ENCODE measurements at places on chromosomes 16 and 17.
A peak's percentile ranks its signal among the peaks of the same experiment; 100 is the strongest.

GRCh38 chr16:87436225-87437172 lies 44.4 kb downstream of the MAP1LC3B start:
- DNase-seq = peak; percentile 50

- no peak for DNase-seq
Observed at GRCh38 chr16:56421313-56421712, 4.0 kb downstream of the AMFR start.

GRCh38 chr16:56609463-56609921 lies 1.1 kb downstream of the MT2A start:
- DNase-seq = peak; percentile 77

- DNase-seq = peak; percentile 22
Observed at GRCh38 chr17:56603486-56604238, 10.2 kb downstream of the NOG start.

GRCh38 chr17:31060791-31061550 lies 33.8 kb upstream of the NF1 start:
- no peak for DNase-seq

- DNase-seq = peak; percentile 13
Observed at GRCh38 chr17:39270923-39271322, 45.2 kb upstream of the STAC2 start.

DNA sequence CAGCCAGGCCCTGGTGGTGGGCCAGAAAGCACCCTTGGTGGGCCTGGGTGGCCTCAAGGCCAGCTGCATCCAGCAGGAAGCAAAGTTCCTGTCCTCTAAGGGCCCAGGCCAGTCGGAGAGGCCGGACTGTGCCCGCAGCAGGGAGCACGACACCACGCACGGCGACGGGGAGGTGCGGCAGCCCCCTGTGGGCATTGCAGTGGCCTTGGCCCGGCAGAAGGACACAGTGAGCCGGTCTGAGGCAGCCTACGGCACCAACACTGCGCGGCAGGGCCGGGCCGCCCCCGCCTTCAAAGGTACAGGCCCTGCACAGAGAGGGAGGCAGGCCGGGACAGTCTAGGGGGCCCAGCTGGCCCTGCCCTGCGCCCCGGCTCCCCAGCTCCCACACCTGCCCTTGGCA lies 48.0 kb downstream of the BAHCC1 start:
- DNase-seq = no peak

- DNase-seq = no peak
Observed at GRCh38 chr16:25134166-25134700, 22.7 kb downstream of the LCMT1 start.

- no peak for DNase-seq
Observed at GRCh38 chr16:85289760-85290625, 177.7 kb upstream of the CIBAR2 start.

- no peak for DNase-seq
Observed at GRCh38 chr17:33113276-33113990, 121.8 kb downstream of the SPACA3 start.

GRCh38 chr17:34383216-34383615 lies 20.2 kb upstream of the CCL1 start:
- no peak for DNase-seq

DNA sequence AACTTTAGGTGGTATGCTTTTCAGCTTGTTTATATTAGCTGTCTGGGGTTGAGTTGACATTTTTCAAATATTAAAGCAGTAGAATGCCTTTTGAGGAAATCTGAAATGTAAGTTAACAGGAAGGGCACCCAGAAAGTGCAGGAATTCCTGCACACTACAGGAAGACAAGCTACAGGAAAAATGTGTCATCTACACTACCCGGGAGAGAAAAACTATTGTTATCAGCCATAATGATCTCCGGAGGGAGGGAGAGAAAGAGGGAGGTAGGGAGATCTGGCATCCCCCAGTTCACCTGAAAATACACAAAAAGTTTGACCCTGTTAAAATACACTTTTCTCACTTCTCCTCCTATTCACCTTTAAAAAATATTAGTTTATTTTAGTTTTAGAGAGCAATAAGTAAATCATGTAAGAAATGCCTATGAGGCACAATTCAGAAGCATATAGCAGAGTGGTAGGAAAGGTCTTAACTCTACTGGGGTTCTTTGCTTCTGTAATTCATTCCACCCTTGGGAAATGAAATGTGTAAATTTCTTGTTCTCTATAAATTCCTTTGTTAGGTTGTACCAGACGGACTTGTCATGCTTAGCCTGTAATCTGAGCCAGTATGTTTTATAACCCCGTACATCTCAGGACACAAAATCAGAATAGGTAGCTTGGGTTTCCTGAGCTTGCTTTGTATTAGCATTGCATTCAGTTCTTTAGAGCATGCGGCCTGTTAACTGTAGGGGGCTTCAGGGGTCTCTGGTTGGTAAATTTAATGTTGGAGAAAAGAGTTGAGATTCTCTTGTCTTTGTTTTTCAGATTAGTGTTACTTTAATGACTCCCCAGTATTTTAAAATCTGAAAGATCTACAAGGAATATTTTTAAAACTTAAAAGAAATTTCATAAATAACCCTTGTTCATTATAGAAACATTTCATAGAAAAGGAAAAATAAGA lies 3.3 kb downstream of the MAP2K6 start:
- DNase-seq = no peak

- peak; percentile 72 for DNase-seq
Observed at GRCh38 chr17:1055751-1056645, 59.1 kb downstream of the TIMM22 start.

- DNase-seq = peak; percentile 74
Observed at GRCh38 chr16:19898924-19899604, 14.4 kb upstream of the GPRC5B start.

GRCh38 chr16:46693598-46693997 lies 4.1 kb downstream of the ORC6 start:
- DNase-seq = no peak

DNA sequence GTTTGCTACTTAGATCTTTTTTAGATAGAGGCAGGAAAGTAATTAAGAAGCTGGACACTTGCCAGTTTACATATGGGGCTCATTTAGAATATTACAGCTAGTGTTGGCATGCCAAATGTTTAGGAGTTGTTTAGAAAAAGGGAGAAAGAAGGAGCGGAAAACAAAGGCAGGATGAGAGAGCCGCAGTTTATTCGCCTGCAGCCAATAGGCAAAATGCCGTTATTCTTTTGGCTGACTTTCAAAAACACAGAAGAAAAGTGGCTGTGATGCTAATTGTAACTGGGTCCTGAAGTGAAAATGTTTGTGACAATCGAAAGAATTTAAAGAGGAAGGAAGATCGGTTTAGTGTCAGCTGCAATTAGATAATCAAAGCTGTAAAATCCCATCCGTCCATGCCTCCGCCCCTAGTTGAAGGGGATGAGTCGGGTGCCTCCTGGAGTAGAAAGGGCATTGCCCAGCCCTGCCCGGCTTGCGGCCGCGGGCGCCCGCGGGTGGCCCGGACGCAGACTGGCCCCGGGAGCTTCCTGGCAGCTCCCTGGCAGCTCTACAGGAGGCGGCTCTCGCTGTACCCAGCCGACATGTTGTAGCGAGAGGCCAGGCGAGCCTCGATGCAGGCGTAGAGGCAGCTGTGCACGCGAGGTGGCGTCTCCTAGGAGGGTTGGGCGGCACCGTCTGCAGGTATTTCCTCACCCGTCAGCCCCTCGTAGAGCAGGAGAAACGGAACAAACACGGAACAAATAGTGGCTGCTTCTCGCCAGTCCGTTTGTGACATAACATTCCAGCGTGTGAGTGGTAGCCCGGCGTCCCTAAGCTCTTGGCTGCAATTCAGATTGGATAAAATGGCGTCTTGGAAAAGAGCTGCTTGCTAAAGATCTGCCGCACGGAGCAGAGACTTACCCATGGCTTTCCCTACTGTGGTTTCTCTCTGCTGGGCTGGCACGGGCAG lies 82.2 kb downstream of the TNRC6C start:
- peak; percentile 71 for DNase-seq

- peak; percentile 88 for DNase-seq
Observed at GRCh38 chr16:64983963-64984362, 137.9 kb downstream of the CDH11 start.

DNA sequence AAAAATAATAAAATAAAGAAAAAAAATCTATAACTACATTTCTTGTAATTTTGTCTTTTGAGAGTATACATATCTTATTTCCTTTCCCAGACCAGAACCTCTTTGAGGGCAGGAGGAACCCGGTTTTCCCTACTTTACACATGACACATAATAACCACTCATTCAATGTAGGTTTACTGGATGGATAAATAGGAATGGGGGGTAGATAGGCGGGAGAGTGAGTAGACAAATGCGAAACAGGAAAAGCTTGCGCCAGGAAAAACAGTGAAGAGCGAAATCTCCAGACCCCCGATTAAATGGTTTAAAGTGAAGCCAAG lies 515 bp upstream of the GOSR2 start:
- no peak for DNase-seq

DNA sequence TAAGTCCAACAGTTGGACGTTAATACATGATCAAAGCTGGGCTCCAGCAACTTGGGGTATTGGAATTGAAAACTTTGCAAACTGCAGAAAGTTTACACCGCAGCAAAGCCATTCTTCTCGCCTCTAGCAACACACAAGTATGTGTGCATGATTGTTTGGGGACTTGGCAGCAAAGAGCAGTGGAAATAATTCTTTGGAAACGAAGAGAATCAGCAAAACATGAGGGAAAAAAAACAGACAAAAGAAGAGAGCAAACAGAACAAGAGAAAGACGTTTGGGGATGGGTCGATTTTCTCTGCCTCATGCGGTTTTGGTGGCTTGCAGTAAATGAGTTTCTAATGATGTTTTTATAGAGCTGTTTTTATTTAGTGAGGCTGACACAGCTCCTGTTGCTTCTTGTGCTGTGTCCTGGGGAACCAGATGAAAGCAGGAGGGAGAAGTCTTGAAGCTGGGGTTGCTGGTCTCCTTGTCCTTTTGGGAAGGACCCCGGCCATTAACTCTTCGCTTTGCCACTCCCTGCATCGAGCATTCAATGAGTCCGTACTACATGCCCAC lies 502.9 kb downstream of the GRIN2A start:
- DNase-seq = no peak

GRCh38 chr16:4411684-4412083 lies 4.7 kb downstream of the CORO7 start:
- DNase-seq = peak; percentile 87

- DNase-seq = peak; percentile 68
Observed at GRCh38 chr17:4420692-4421131, 13.0 kb upstream of the SPNS3 start.

- DNase-seq = no peak
Observed at GRCh38 chr17:55694286-55694910, 28.3 kb downstream of the TMEM100 start.

GRCh38 chr17:79087428-79088143 lies 13.0 kb downstream of the ENGASE start:
- DNase-seq = peak; percentile 69

GRCh38 chr17:39753514-39754160 lies 15.9 kb downstream of the GRB7 start:
- no peak for DNase-seq

- DNase-seq = peak; percentile 16
Observed at GRCh38 chr16:85475233-85475632, 137.9 kb upstream of the GSE1 start.

- DNase-seq = no peak
Observed at GRCh38 chr17:78133179-78133951, 2.8 kb downstream of the TMC8 start.

DNA sequence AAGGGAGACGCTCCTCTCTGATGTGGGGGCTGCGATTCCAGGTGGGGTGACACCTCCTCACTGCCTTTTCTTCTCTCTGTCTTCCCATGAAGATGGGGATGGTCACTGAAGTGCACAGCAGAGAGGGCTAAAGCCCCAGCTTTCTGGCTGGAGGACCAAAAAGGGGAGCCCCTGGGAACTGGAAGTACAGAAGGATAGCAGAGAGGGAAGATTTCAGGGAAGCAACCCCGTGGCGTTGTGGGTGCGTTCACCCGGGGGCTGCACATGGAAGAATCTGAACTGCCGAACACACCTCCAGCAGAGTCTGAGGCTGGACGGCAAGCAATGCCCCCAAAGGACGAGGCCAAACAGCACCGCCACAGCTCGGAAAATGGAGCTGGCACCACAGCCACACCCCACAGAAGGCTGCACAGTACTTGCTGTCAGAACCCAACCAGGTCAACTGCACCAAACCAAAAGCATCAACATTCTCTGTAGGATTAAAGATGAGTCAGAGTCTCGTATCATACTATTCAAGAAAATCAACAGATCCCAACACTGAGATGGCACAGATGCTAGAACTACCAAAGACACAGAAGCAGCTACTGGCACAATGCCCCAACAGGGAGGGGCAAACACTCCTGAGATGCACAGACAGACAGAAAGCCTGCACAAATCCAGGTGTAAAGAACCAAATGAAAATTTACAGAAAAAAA lies 49.9 kb downstream of the MAP1LC3B start:
- DNase-seq = no peak

- no peak for DNase-seq
Observed at GRCh38 chr17:39114723-39115122, 36.7 kb downstream of the PLXDC1 start.

DNA sequence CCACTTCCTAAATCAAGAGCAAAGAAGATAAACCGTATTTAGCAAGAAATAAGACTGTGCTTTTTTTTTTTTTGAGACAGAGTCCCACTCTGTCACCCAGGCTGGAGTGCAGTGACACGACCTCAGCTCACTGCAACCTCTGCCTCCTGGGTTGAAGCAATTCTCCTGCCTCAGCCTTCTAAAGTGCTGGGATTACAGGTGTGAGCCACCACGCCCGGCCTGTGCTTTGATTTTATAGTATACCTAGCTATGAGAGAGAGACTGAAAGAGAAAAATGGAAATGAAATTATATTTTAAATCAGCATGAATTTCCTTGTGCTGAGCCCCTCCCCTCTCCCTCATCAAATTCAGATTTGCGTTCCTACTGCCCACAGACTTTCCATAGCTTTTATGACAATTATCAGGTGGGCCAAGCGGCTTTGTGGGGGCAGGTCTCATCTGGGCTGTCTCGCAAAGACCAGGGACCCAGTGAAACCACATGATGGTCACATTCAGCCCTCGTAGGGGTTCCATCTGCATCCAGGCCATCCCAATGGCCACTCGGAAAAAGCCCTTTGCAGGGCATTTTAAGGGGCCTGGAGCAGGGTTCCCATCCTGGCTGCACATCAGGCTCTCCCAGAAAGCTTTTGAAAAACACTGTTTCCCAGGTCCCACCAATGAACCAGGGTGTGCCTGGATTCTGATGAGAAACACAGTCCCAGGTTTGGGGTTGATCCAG lies 8.5 kb downstream of the CACNG1 start:
- no peak for DNase-seq

- DNase-seq = no peak
Observed at GRCh38 chr16:49835161-49835777, 20.6 kb downstream of the ZNF423 start.

DNA sequence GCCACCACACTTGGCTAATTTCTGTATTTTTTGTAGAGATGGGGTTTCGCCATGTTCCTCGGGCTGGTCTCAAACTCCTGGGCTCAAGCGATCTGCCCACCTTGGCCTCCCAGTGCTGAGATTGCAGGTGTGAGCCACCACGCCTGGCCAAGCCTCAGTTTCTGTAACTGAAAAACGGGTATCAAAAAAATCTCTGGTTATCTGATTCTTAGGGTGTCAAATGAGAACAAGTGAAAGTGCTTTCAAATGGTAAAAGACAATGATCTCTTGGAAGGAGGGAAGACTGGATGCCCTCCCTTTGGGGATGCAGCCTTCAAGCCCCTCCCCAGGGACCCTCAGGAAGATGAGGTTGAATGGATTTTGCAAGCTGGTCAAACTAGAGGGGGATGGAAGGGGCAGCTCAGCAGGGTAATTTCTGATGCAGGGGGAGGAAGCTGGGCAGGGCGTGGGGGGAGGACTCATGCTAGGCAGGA lies 22.3 kb downstream of the ARHGAP23 start:
- no peak for DNase-seq

GRCh38 chr17:68613739-68614298 lies 12.7 kb upstream of the FAM20A start:
- DNase-seq = peak; percentile 65

All from myocyte (in vitro differentiated cells).